RPMI7951 (cell line): ENCODE measurements at places on chromosomes 3 and 15.

- peak; percentile 76 for DNase-seq
These were observed 302.5 kb upstream of the GADL1 start for GRCh38 chr3:31196881-31197364.

- no peak for DNase-seq
These were observed 6.2 kb downstream of the PLA2G4D start for GRCh38 chr15:42087926-42088800.

GRCh38 chr3:7973006-7973405 is 528.6 kb upstream of the LMCD1 start:
- no peak for DNase-seq

DNA sequence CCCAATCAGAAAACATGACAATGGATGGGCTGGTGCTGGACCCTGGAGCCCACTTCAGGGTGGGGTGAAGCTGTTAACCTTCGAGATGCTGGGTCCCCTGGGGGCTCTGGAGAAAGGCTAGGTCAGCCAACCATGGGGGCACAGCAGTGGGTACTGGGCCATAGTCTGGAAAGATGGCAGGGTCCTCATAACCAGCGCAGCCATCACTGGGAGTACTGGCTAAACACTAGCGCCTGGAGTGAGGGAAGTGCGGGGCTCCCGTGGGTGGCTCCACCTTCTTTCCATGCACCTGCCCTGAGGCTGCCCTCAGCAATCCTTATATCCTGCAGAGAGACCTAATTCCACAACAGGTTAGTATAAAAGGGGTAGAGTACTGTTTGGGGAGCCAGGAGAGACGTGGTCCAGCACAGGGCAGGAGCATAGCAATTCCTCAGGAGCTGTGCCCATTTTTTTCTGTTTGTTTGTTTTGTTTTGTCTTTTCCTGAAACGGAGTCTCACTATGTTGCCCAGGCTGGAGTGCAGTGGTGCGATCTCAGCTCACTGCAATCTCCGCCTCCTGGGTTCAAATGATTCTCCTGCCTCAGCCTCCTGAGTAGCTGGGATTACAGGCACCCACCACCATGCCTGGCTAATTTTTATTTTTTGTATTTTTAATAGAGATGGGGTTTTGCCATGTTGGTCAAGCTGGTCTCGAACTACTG is 122.6 kb upstream of the MEF2A start:
- no peak for DNase-seq

GRCh38 chr3:168645180-168645579 is 549.5 kb upstream of the GOLIM4 start:
- no peak for DNase-seq

- DNase-seq: no peak
These were observed 376.6 kb upstream of the NAALADL2 start for GRCh38 chr3:174482541-174482940.
